NT2/D1 (cell line): ENCODE measurements at places on chromosomes 6 and 20.

- no peak for DNase-seq
Observed at GRCh38 chr6:106470316-106470715, 109.8 kb downstream of the CRYBG1 start.

DNA sequence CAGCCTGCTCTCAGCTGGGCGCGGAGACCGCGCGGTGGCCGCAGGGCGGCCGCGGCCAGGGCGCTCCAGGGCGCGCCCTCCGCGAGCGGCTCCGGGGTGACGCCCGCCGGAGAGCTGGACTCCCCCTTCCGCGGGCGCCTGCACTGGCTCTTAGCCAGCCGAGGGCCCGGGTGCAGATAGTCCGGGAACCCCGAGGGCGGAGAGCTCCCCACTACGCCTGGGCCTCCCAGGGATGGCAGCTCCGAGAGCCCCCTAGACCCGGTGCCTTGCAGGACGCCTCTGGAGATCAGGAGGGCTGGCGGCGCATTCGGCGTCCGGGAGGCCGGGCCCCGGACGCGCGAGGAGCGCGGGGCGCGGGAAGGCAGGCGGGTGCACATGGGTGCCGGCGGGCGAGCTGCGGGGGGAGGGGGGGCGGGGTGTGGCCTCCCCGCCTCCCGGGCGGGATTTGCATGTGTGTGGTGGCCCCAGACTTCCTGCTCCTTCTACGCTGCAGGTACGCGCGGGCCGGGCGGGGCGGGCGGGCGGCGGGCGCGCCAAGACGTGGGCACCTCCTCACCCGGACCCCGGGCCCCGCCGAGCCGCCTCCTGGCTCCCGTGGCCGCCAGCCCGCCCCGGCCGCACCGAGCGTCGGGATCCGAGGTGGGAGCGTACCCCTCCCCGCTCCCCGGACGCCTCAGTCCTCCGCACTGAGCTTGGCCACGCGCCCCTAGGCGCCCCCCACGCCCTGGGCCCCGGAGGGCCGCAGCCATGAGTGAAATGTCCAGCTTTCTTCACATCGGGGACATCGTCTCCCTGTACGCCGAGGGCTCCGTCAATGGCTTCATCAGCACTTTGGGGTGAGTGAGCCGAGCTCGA is at the start of gene ITPR3:
Gene ITPR3, plus strand, starts transcription at position 467 of the 855 bp plus-strand sequence. Its CDS starts 281 bp downstream, at position 748.
- DNase-seq: no peak

DNA sequence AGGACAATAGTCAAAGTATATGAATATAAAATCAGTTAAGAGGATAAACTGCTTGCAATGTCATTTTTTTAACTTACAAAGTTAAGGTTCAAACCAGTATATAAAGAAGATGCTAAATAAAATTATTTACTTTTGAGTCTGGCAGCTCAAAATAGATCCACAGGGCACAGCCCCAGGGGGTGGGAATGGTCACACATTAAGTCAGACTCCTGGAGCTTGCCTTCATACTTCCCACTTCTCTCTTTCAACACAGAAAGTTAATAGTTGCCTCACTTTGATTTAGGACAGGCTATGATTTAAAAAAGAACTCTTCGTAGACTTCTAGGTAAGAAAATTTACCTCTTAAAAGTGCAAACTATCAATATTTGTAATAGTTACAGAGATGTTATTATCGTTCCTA is 158.3 kb upstream of the RUNX2 start:
- DNase-seq: no peak

GRCh38 chr6:1267790-1268762 is 43.8 kb upstream of the FOXQ1 start:
- DNase-seq: no peak

GRCh38 chr6:38348371-38348770 is 291.4 kb downstream of the BTBD9 start:
- no peak for DNase-seq

DNA sequence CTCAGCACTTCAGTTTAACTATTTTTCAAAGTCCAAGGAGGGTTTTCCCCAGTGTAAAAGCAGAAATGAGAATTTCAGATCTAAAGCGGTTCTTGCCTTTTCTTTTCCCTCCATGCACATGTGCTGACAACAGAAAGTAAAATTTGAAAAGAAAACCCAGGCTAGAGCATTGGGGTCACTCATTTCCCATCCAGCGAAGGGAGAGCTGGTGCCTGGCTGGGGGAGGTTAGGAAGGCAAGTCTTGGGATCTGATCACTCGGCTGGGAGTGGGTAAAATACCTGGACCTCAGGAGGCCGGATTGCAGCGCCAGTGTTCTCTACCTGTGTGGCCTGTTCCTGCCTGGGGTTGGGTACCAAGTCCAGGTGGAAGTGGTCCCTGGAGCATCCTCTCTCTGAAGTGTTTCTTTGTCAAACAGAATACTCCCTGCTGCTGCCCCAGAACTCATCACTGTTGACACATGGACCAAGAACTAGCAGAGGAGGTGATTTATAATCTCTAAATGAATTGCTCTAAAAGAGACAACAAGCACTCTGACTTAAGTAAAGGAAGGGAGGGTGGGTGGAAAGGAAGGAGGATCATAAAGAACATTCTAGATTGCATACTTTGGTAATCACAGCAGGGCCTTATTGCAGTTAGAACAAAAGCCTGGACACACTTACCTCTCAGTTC is 136.0 kb downstream of the MTHFD1L start:
- DNase-seq: no peak

- DNase-seq: no peak
Observed at GRCh38 chr20:49283176-49283702, 5.4 kb upstream of the ZNFX1 start.

DNA sequence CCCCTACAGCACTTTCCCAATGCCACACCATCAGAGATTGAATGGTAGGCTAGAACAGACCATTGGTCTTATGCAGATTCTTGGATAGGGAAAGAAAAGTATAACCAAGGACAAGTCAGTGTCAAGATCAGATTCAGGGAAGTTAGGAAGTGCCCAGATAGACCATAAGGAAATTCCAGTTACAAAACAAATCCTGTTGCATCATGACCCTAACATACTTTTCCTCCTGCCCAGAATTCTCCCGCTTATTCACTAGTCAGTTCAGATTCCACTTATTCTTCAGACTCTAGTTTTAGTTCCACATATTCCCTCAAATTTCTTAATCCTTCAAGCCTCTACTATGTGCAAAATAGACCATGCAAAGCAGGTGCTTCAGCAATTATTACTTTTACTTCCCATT is 20.7 kb downstream of the METTL24 start:
- no peak for DNase-seq

DNA sequence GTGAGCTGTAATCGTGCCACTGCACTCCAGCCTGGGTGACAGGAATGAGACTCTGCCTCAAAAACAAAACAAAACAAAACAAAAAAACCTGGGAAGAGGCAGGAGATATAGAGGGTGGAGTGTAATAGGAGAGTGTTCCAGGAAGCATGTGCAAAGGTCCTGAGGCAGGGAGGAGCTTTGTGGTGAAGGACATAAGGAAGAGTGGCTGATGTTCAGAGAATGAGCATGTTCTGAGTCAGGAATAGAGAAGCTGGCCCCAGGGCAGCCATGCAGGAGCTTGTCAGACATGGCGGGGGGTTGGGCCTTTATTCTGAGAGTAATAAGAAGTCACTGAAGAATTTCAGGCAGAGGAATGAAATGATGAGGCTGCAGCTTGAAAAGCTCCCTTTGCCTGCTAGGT is 337.0 kb downstream of the CDH26 start:
- no peak for DNase-seq

GRCh38 chr6:144262470-144263369 is 22.4 kb upstream of the UTRN start:
- no peak for DNase-seq
